Coronary artery (tissue), 2 donors: ENCODE measurements at places on chromosomes 11 and 22.

- DNase-seq, result no peak
Observed at GRCh38 chr22:42436404-42436803, 4.2 kb upstream of the NFAM1 start.

- DNase-seq, result no peak
Observed at GRCh38 chr22:19678949-19679521, 35.3 kb upstream of the SEPTIN5 start.

DNA sequence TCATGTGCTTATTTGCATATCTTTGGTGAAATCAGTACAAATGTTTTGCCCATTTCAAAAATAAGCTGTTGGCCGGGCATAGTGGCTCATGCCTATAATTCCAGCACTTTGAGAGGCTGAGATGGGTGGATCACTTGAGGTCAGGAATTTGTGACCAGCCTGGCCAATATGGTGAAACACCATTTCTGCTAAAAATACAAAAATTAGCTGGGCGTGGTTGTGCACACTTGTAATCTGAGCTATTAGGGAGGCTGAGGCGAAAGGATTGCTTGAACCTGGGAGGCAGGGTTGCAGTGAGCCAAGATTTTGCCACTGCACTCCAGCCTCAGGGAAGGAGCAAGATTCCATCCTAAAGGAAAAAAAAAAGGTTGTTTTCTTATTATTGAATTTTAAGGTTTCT, 136.0 kb downstream of the SWAP70 start:
- no peak for DNase-seq

GRCh38 chr22:42375982-42376381, 56.2 kb downstream of the NFAM1 start:
- DNase-seq, result no peak

GRCh38 chr11:79076526-79077115, 364.2 kb downstream of the TENM4 start:
- no peak for DNase-seq

- DNase-seq, result no peak
Observed at GRCh38 chr22:29716814-29717545, 2.8 kb upstream of the CABP7 start.

DNA sequence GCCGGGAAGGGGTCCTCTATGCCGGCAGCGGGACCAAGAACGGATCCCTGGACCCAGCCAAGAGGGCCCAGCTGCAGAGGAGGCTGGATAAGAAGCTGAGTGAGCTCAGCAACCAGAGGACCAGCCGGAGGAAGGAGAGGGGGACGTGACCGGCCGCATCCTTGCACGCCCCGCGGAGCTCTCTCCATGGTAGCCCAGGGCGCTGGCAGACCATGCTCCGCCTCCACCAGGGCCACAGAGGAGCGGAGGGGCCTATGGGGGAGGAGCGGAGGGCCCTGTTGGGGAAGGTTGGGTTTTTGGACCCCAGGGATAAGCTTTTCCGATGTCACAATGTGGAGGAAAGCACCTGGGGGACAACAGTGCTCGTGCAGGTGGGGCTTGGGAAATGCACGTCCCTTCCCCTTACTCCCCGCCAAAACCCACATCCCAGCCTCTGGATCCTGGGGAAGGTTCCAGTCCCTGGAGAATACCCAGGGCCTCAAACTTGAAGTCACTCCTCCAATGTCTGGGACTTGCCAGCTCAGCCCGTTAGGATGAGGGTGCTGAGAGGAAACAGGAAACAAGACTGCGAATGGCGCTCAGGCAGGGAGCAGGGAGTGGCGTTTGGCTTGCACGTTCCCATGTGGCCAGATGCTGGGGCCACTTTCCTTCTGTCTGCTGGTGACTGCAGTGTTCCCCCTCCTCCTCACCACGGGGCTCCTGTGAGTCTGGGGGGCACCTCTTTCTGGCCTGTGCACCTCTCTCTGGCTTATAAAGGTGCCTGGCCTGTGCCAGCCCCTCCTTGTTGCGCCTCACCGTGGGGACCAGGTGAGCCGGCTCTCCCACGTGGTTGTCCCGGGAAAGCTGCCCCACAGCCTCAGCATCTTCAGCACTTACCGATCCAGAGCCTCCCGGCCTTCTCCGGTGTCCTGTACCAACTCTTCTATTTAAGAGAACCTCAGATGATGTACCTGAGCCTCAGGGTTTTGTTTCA, 36.2 kb downstream of the IGHMBP2 start:
- DNase-seq, result no peak

DNA sequence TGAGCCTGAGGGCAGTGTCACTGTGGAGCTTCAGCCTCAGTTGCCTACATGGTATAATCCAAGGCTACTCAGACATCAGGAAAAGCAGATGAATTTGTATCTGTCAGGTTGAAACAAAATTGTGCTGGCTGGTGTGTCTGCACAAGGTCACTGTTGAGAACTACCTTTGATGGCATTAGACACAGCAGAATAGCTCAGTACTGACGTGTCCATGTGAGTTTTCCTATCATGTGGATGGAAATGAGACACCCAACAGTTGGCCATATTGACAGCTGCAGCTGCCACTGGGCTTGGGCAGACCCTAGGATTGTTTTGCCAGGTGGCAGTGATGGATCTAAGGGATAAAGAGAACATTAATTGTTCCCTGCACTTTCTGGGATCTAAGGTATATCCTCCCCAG, 15.8 kb downstream of the CCDC134 start:
- DNase-seq, result no peak

GRCh38 chr11:15671216-15671615, 556.5 kb downstream of the INSC start:
- DNase-seq, result no peak

DNA sequence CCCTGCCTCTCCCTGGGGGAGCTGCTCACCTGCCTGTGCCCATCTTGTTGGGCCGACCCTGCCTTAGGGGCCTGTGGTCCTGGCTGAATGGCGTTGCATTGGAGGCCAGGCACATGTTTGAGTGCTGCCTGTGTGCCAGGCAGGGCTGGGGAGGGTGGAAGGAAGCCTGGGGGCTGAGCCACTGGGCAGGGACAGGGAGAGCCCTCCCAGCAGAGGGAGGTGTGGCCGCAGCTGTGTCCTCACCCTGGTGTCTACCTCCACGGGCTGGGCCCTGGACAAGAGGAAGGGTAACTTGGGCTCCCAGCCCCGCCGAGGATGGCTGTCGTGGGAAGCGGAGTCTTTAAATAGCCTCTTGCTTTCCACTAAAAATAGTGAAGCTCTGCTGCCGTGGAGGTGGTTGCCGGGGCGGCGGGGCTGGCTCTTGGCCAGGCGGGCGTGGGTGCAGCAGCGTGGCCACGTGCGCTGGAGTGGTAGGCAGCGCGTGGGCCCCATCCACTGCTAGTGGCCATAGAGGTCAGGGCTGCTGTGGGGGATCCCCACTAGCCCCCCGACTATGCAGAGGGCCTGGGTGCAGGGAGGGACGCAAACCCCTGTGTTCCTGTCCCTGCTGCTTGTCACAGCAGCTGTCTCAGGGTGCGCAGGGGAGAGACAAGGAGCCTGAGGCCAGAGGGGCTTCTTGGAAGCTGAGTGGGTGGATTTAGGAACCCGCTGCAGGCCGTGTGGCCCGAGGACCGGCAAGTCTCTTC, 6.2 kb downstream of the ZDHHC8 start:
- no peak for DNase-seq

DNA sequence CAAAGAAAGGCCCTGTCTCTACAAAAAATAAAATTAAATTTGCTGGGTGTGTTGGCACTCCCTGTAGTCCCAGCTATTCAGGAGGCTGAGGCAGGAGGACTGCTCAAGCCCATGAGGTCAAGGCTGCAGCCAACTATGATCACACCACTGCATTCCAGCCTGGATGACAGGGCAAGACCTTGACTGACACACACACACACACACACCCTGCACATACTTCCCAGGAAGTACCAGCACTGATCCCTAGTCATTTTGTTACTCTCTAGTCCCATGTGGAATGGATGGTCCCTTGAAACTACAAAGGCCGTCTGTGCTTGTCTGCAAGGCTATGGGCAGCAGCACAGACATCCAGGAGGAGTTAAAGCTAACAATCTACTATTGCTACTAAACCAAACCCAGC, 59.7 kb upstream of the CYP2D6 start:
- no peak for DNase-seq

DNA sequence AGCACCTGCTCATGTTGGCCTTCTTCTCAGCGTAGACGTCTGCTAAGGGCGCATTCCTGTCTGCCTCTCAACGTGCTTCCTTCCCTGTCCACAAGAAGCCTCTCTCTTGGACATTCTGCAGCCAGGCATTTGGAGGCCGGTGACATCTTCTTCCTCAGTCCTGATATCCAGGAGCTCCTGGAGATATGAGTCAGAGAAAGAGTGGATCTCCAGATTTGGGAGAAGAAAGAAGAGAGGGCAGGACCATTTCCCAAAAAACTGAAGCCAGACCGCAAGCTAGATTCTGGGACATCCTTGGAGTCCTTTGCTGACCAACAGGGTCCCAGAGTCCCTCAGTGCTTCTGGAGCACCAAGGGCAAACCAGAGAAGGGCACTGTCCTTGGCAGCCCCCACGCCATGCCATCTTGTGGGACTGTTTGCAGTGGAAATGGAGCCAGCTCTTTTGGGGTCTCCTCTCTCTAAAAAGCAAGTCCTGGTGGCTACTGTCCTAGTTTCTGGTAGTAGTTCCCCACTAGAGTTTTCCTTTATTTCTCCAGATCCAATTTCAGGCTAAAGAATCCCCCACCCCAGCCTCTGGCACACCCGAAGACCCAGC, 36.1 kb upstream of the SYT13 start:
- peak; percentile 41 for DNase-seq

DNA sequence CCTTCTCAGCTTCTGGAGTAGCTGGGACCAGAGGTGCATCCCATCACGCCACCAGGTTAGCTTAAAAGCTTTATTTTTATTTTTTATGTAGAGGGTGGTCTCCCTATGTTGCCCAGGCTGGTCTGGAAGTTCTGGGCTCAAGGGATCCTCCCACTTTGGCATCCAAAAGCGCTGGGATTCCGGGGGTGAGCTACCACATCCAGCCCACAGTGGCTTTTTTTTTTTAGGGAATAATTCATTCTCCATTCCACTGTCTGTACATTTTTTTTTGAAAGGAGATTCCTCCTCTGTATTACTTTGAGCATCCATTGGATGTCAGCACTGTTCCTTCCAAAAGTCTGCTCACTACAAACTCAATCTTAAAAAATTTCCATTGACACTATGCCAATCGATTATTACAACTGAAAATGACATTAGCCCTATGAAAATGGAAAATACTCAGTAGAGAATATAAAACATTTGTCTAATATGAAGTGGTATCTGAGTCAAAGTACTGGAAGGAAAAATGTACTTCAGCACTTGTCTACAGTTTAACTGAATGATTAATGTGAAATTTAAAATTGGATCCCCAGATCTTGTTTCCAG, 1.3 kb upstream of the LPXN start:
- DNase-seq, result no peak

DNA sequence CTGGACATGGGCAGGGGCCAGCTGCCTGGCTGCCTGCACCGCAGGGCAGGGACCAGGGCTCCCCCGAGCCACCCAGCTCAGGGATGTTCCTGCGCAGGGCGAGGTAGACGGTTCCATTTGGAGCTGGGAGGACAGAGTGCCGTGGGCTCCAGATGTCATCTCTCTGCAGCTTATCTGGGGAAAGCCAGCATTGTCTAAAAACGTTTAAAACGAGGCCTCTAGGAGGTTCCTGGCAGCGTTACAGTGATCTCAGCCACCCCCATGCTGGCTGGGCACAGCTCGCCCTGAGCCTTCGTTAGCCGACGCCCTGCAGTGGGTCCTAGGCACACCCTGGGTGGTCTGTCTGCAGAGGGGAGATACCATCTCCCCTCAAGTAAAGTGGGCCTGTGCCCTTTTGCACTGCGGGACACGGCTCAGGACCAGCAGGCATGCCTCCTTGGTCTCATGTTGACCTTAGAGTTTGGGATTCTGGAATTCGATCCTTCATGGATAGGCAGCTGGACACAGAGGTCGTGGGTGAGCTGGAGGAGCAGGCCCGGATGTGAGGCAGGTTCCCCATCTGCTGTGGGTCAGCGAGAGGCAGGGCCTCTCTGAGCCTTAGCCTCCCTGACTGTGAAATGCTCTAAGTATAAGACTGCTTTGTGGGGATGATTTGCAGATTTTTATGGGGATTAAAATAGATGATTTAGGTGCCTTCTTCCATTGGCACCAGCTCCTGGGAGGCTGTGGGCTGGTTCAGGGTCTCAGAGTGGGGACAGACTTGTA, 14.1 kb downstream of the SYNGR1 start:
- DNase-seq, result no peak

GRCh38 chr11:6755303-6755952, 16.3 kb downstream of the OR2AG2 start:
- DNase-seq, result no peak

- DNase-seq, result no peak
Observed at GRCh38 chr11:73106347-73106746, 35.8 kb downstream of the FCHSD2 start.

- DNase-seq, result no peak
Observed at GRCh38 chr11:56852131-56852530, 103.6 kb upstream of the OR9G4 start.

DNA sequence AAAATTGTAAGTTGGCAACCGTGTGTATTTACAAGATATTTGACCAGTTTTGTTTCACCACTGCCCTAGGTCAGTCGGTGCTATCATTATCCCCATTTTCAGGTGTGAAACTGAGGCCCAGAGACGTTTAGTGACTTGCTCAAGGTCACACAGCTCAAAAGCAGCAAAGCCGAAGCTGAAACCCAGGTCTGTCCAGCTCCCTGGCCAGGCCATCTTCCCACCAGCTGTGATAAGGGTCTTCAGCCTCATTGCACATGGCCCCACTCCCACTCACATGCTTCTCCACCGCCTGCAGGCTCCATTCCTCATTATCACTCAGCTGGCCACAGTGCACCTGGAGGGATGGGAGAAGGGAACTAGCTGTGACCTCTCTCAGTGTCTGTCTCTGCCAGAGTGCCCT, 83.2 kb downstream of the PDE2A start:
- DNase-seq, result no peak

DNA sequence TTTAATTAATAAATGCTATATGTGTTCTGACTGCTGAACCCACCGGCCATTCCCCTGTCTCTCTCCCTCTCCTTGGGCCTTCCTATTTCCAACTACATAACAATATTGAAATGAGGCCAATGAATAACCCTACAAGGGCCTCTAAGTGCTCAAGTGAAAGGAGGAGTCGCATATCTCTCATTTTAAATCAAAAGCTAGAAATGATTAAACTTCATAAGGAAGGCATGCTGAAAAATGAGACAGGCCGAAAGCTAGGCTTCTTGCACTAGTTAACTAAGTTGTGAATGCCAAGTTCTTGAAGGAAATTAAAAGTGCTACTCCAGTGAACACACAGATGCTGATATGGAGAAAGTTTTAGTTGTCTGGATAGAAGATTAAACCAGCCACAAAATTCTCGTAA, 109.2 kb downstream of the TSPAN18 start:
- no peak for DNase-seq

DNA sequence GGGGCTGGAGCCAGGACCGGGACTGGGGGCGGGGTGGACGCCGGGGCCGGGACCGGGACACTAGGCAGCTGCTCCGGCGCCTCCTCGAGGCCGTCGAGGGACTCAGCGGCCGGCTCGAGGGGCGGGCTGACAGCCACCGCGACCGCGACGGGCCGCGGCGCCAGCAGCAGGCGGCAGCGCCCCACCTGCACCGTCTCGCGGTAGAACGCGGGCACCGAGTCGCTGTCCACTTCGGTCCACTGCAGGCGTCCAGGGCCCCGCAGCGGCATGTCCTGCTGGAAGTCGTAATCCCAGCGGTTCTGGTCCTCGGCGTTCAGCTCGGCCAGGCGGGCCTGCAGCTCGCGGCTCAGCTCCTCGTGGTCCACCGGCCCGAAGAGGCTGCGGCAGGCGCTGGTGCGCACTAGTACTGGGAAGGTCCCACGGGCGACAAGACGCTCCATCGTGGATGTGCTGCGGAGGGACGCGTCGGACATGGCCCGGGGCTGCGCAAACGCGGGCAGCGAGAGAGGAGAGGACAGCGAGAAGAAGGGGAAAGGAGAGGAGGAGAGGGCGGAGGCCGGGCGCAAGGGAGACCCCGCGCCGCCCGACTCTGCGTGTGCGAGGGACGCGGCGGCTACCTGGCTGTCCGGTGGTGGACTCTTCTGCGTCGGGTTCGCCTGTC, 428 bp downstream of the CDKN1C start:
- DNase-seq, result no peak
